ENCODE measurements at places on chromosomes 16 and 17. TPM values are rescaled to one million over a fixed set of nuclear protein-coding genes. Genes with fewer than 3 reads are reported as not detected.

Gene KRT17
- total RNA-seq: 3.8 TPM

Gene SLC25A10
- total RNA-seq: 16.9 TPM

DNA sequence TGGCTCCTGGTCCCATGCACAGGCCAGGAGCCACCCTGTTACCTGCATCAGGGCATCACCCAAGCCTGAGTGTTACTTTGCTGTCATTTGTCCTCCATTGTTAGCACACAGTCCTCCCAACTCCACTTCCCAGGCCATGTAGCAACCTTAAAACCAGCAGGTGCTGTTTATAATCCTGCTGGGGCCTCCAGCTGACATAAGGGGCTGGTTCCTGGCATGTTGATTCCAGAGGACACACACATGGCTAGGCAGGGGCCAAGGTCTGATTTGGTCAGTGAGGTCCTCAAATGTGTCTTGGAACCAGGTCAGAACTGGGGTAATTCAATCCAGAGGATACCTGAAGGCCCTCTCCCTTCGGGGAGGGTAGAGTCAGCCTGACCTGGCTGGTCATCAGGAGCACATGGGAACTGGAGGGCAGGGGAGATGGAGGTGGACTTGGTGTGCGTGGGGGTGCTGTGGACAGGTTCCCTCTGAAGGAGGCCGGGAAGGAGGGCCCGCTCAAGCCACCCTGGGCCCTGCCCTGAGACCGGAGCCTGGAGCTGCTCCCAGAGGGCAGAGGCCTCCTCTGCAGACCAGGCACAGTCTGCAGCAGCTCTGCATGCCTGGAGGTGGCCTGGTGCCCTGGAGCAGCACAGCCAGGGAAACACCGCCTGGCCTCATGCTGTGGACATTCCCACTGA lies 6.6 kb downstream of the ADORA2B start:
- H3K4me3 ChIP-seq: no peak overlapping the region
- no peak overlapping the region for H3K27ac ChIP-seq
- H3K4me1 ChIP-seq: peaks cover 24% of the 10 kb centered on the region
- H3K27me3 ChIP-seq: no peaks in the 10 kb centered on the region
- no peak for DNase-seq

GRCh38 chr17:42687707-42688320 lies 5.5 kb downstream of the CNTNAP1 start:
- no peaks in the 10 kb centered on the region for H3K36me3 ChIP-seq
- no peak overlapping the region for H3K4me3 ChIP-seq
- H3K27me3 ChIP-seq: no peaks in the 10 kb centered on the region
- DNase-seq: no peak
- H3K27ac ChIP-seq: no peak overlapping the region

Gene SNN
- total RNA-seq: 6.7 TPM

Gene NATD1
- total RNA-seq: 5.0 TPM

Gene PPP1R1B
- total RNA-seq: not detected

- H3K36me3 ChIP-seq: no peaks in the 10 kb centered on the region
- DNase-seq: no peak
- peaks cover 65% of the 10 kb centered on the region for H3K27me3 ChIP-seq
- no peak overlapping the region for H3K27ac ChIP-seq
- H3K4me3 ChIP-seq: no peak overlapping the region
Observed at GRCh38 chr17:74892013-74892841, 1.2 kb downstream of the FADS6 start.

- no peak for DNase-seq
- no peak overlapping the region for H3K27ac ChIP-seq
- no peaks in the 10 kb centered on the region for H3K4me1 ChIP-seq
- H3K4me3 ChIP-seq: no peak overlapping the region
- no peaks in the 10 kb centered on the region for H3K36me3 ChIP-seq
Observed at GRCh38 chr16:23355106-23355670, 53.1 kb downstream of the SCNN1B start.

DNA sequence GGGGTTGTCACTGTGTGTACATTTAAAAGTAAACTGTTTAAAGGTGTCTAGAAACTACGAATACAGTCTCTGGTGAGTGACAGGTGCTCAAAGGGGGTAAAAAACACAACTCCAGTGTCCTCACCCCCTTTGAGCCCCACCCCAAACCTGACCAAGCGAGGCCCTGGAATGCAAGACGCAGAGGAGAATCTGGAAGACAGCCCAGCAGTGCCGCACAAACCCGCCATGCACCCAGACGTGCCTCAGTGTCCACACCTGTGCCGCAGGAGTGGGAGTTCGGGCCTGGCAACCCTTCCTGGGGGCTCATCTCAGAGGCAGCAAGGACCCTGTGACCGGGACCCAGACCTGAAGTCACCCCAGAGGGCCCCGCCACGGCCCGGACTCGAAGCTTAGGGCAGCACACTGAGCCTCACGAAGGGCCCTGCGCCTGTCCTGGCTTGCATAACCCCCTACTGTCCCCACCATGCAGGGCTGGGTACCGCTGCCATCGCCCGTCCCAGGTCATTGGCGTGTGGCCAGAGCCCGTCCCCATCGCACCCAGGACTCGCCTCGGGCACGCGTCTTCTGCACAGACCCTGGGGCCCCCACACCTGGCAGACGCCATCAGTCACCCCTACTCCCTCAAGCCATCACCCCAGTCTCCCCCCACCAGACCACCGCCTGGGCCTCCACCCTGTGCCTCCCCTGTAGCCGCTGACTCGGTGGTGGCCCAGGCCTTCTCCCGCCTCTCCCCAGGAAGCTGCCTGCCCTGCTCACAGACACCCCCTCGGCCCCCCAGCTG lies 33.0 kb upstream of the ZC3H18 start:
- H3K27ac ChIP-seq: no peak overlapping the region
- H3K36me3 ChIP-seq: no peaks in the 10 kb centered on the region
- no peak overlapping the region for H3K4me3 ChIP-seq
- DNase-seq: no peak

Gene CIITA
- not detected for total RNA-seq

- no peak for DNase-seq
- no peak overlapping the region for H3K4me3 ChIP-seq
- H3K36me3 ChIP-seq: no peaks in the 10 kb centered on the region
- H3K27ac ChIP-seq: no peak overlapping the region
- 0 out of 2 replicates have a peak, but pooled peaks cover 6% of the 10 kb centered on the region for H3K27me3 ChIP-seq
Observed at GRCh38 chr17:18381158-18381952, 3.8 kb downstream of the EVPLL start.

Gene RMI2
- total RNA-seq: 8.5 TPM

Gene CD300E
- total RNA-seq: not detected

Gene AOC2
- total RNA-seq: 0.13 TPM

DNA sequence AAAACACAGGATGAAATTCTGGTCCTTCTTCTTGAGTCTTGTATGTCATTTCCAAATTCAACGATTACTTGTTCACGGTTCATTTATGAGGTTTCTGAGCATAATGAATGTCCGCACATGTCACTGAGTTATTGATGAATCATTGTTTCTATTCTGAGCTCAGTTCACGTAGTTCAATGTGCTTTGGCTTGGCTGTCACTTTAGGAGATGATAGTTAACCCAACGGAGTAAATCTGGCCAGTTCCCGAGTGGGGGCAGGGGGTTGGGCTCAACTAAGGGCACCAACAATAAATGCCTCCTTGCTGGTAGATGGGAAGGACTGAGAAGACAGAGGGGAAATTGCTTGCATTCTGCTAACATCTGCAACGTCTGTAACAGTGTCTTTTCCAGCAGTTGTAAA lies 239.4 kb upstream of the HSBP1 start:
- no peaks in the 10 kb centered on the region for H3K27me3 ChIP-seq
- H3K36me3 ChIP-seq: no peaks in the 10 kb centered on the region

- H3K4me1 ChIP-seq: peaks cover 11% of the 10 kb centered on the region
- no peaks in the 10 kb centered on the region for H3K36me3 ChIP-seq
Observed at GRCh38 chr16:71526111-71526631, at the start of gene CHST4. Gene CHST4 (plus strand): TSS chr16:71526426. CDS start chr16:71536678, 10,252 bp downstream.

- no peaks in the 10 kb centered on the region for H3K27me3 ChIP-seq
- H3K4me3 ChIP-seq: no peak overlapping the region
- H3K27ac ChIP-seq: no peak overlapping the region
- H3K4me1 ChIP-seq: no peaks in the 10 kb centered on the region
- H3K36me3 ChIP-seq: no peaks in the 10 kb centered on the region
Observed at GRCh38 chr17:73985466-73986015, 217.9 kb upstream of the RPL38 start.

Gene C16orf96
- total RNA-seq: not detected

- H3K27ac ChIP-seq: no peak overlapping the region
- H3K4me1 ChIP-seq: no peaks in the 10 kb centered on the region
- DNase-seq: no peak
- no peaks in the 10 kb centered on the region for H3K36me3 ChIP-seq
- no peaks in the 10 kb centered on the region for H3K27me3 ChIP-seq
Observed at GRCh38 chr17:76570877-76571471, 14.7 kb downstream of the ST6GALNAC2 start.

DNA sequence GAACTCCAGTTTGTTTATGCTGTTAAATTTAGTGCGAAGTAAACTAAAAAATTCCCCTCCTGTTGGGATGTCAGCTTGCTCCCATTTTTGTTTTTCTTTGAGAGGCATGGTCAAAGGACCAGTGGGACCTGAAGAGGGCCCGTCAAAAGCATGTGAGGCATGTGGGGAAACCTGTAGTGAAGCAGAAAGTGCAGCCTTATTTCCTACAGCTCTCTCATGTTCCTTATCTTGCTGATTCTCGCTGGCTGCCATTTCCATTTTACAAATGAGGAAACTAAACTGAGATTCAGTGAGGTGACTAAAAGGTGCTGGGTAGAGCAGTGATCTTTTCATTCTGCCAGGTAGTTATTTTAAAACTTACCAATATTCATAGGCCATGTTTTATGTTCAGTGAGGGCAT lies 27.1 kb downstream of the EPN2 start:
- no peaks in the 10 kb centered on the region for H3K27me3 ChIP-seq
- no peak overlapping the region for H3K4me3 ChIP-seq
- no peak for DNase-seq
- H3K4me1 ChIP-seq: peaks cover 23% of the 10 kb centered on the region
- peak overlapping the region; percentile 83 for H3K27ac ChIP-seq

DNA sequence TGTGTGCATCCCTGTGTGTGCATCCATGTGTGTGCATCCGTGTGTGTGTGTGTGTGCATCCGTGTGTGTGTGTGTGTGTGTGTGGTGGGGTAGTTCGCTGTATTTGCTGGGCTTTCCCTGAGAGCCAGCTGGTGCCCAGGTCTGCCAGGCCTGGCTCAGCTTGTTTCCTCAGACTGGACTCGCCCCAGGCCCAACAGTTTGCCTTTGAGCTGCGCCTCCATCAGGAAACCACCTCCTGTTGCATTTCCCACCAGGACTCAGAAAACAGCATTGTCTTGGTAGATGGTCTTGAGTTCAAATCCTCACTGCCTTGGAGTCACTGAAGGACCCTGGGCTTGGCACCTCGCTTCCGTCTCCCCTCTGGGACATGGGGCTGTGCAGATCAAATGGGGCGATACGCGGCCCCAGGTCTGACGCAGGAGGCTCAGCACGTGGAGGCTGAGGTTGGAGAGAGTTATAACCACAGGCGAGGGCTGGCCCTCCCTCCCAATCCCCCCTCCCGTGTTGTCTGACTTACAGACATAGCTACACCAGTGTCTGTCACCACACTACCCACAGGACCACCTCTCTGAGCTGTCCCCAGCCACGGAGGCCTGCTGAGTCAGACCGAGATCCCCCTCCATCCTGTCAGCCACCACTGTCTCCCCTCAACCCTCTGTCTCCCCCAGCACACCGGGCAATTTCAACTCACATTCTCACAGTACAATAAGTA lies 4.7 kb downstream of the ITGAE start:
- peaks cover 10% of the 10 kb centered on the region for H3K4me1 ChIP-seq
- no peaks in the 10 kb centered on the region for H3K27me3 ChIP-seq

DNA sequence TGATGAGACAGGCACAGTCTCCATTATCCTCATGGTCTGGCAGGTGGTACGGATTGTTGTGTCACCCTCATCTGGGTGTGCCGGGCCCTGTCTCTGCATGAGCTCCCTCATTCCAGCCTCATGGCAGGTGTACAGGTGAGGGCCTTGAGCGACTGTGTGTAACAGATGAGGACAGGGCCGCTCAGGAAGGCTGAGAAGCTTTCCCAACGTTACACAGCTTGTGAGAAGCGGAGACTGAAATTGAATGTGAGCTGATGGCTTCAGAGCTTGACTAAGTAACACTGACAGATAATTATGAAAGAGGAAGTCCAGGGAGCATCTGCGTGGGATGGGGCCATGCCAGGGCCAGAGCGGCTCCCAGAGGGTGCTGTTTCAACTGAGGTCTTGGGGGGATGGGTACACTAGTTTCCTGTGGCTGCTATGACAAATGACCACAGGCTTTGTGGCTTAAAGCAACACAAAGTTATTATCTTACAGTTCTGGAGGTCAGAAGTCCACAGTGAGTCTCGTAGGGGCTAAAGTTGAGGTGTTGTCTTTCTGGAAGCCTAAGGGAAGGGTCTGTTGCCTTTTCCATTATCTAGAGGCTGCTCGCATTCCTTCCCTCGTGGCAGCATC lies 36.7 kb downstream of the CMIP start:
- no peak overlapping the region for H3K4me3 ChIP-seq
- H3K27ac ChIP-seq: no peak overlapping the region

DNA sequence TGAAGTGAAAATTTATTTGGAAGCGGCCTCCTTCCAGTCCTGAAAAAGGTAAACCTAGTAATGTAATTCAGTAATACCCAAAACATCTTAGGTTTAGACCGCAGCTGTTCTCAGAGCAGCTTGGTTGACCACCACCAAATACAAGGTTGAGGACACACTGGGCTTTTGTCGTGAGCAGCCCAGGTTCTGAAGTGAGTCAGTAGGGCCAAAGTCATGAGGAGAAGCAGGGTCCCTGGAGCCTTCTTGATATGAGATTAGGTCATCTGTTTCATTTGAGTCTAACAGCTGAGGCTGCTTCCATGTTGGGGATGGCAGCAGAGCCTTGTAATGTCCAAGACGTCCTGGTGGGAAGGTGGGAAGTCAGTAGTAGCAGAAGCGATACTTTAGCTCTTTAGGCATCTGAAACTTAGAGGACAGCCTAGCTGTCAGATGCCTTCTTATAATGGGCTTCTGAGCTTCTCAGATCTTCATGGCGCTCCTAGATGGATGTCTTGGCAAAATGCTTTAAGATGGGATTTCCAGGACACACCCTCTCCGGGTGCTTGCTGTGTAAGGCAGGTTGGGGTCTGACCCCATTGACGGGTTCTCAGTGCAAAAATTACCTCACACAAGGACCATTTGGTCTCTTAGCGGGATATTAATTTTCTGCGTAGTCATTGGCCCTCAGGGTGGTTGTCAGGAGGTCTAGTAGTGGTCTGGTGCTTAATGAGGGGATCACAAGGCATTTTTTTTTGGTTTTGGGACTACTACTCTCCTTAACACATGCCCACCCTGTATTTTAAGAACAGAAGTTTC lies 2.4 kb downstream of the ALKBH5 start:
- DNase-seq: peak; percentile 76
- H3K36me3 ChIP-seq: peaks cover 9% of the 10 kb centered on the region
- H3K27me3 ChIP-seq: no peaks in the 10 kb centered on the region
- peaks cover 56% of the 10 kb centered on the region for H3K4me1 ChIP-seq
